Mucosa of descending colon (tissue), 3 donors: ENCODE measurements at places on chromosomes 1 and 21. TPM values are rescaled to one million over a fixed set of nuclear protein-coding genes. Genes with fewer than 3 reads are reported as not detected.

PLPP3 gene
- total RNA-seq = 80.5 TPM

SIKE1 gene
- 34.5 TPM for total RNA-seq

SPRR3 gene
- not detected for total RNA-seq

DDR2 gene
- total RNA-seq = 28.0 TPM

LRP8 gene
- 1.3 TPM for total RNA-seq

LCE1C gene
- not detected for total RNA-seq

MTR gene
- total RNA-seq = 41.1 TPM

DNA sequence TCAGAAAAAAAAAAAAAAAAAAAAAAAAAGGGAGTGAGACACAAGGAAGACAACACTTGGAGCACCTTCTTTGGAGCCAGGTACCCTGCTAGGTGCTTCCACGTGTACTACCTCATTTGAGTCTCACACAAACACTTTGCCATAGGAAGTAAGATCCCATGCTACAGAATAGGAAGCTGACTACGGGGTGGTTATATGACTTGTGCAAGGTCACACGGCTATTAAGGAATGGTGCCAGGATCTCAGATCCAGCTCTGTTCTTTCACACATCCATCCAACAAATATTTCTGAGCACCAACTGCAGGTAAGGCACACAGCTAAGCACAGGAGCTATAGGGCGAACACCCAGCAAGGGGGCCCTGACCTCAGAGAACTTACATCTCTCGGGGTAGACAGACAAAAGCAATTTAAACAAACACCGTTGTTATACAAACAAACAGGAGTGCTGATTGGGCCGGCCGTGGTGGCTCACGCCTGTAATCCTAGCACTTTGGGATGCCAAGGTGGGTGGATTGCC is 22.4 kb downstream of the PTAFR start:
- DNase-seq = no peak

DNA sequence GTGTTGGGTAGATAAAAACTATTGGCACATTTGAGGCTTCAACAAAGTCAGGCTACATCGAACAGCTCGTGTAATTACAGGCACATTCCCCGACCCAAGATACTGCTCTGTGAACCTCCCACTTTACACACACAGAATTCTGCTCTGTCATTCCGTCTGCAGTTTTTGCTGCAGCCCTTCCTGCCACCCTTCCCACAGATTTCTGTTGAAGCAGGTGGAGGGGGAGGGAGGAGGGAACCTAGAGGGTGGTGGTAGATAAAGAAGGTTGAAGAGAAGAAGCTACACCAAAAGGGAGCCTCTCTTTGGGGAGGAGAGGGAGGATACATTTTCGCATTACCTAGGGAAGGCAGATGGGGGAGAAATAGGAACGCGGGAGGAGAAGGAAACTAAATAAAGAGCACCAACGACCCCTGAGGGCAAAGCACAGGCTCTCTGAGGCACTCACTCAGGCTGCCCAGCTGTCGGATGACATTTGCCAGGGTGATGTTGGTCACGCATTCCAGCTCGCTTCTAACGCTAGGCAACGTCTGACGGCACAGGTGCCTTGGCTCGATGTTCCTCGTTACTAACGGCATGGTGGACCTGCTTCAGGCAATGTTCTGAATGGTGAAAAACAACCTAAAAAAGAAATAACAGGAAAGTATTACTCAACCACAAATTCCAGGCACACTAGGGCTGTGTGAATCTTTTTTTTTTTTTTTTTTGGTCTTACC is 36.0 kb downstream of the GPR3 start:
- DNase-seq = no peak

DNA sequence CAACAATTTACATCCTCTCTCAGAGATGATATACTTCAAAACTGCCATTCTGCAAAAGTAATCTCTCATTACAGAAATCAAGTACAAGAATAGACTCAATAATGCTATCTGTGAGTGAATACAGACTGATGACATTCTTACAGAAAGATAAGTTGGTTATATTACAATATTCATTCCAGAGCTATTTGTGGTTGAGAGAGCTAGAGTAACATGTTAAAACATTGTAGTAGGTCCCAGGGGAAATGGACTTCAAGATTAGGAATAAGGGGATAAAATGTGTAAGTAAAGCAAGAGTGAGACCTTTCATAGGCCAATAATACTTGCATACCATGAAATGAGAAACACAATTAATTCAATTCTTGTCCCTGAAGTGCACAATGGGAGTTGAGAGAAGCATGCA is 1.5 kb downstream of the F13B start:
- DNase-seq = no peak

DNA sequence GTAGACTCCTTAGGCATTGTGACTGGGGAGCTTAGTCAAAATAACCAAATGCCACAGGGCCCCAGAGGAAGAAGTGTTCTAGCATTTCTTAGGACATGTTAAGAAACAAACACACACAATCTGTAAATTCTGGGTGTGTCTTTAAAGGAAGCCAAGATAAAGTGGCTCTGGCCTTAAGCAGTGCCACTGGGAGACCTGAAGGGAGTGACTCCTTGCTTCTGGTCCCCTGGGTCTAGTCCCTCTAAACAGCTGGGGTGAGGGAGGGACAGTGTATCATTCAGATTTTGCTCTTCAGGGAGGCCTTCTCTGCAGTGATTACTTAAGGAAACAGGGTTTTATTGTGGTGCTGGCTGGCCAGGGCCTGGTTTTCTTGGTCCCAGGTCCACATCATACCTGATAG is 9.1 kb upstream of the PROK1 start:
- DNase-seq = no peak

- no peak for DNase-seq
Observed at GRCh38 chr1:160296036-160296435, 11.1 kb upstream of the PEX19 start.

- no peak for DNase-seq
Observed at GRCh38 chr1:77370161-77370560, 88.3 kb downstream of the AK5 start.

GRCh38 chr1:158972841-158973240 is 36.9 kb upstream of the IFI16 start:
- no peak for DNase-seq

GRCh38 chr1:63704443-63704842 is 69.4 kb upstream of the ROR1 start:
- no peak for DNase-seq

DNA sequence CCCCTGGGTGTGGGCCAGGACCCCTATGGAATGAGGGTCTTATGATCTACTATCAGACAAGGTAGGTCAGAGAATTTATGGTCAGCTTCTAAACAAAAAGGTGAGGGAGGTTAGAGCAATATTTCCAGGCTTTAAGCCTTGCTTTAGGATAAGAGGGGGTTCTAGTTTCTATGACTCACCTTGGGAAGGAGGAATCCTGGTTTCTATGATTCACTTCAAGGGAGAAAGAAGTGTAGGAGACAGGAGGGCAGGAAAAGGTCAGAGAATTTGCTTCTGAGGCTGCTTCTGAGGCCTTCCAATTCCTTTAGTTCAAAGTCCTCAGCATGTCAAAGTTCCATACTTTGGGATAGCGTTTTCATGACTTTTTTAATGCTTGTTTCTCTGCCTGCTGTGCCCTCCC is 35.2 kb downstream of the RGL1 start:
- DNase-seq = no peak

DNA sequence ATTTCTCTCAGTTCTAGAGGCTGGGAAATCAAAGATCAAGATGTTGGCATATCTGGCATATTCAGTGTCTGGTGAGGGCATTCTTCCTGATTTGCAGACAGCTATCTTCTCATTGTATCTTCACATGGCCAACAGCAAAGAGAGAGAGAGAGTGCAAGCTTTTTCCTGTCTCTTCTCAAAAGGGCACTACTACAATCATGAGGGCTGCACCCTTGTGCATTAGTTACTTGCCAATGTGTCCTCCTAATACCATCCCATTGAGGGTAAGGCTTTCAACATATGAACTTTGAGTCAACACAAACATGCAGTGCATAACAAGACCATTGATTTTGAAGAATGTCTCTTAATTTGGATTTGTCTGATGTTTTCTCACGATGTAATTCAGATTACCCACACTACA is 78.0 kb downstream of the CCDC30 start:
- no peak for DNase-seq

DNA sequence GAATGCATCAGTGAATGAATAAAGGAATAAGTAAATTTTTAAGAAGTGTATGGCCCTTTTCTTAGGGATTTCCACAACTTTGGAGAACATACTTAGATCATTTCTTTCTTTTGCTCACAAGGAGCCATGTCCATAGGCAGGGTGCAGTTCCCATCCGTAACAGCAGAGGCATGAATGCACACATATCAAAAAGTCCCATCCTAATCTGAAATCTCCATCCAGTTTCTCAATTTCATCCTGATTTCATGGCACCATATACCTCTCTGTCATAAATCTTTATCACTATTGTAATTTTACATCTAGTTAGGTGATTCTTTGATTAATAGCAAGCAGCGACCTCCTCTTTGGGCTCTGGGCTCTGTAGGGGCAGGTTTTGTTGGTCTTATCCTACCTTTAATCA is 359.2 kb downstream of the RRAGC start:
- no peak for DNase-seq
